ENCODE measurements at places on chromosomes 13 and 19.
A peak's percentile ranks its signal among the peaks of the same experiment; 100 is the strongest.

GRCh38 chr13:30730526-30730925 lies 4.8 kb upstream of the ALOX5AP start:
- peak; percentile 71 for DNase-seq

- DNase-seq: no peak
Measured at GRCh38 chr13:113343692-113343968, 20.3 kb downstream of the GRTP1 start.

DNA sequence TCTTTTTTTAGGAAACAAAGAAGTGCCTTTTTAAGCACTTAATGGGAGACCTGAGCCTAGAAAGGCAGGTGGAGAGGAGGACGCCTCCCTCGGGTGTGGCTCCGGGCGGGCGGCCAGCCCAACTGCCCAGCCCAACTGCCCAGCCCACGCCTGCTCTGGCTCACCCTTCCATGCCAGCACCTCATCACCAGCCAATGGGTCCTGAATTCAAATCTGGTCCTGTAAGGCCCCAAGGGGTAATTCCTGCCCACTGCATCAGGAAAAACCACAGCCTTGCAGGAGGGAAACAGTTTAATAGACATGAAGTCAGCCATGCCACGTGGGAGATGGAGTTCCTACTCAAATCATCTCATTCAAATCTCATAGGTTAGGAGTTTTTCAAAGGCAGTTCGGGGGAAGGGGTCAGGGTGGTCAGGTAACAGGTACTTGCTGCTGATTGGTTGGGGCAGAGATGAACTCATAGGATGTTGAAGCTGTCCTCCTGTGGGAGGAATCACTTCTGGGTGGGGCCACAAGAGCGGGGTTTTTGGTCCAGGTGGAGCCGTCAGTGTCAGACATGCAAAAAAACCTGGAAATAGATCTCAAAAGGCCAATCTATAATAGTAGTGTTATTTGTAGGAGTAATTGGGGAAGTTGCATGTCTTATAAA lies 64.9 kb downstream of the HSPH1 start:
- DNase-seq: peak; percentile 64

- DNase-seq: no peak
Measured at GRCh38 chr19:19316082-19316481, 4.2 kb downstream of the SUGP1 start.
